ENCODE measurements at places on chromosomes 6 and 20. TPM values are rescaled to one million over a fixed set of nuclear protein-coding genes. Genes with fewer than 3 reads are reported as not detected.

The GNMT gene
- total RNA-seq, result not detected

The POU5F1 gene
- total RNA-seq, result 0.21 TPM

The ADGRG6 gene
- total RNA-seq, result 12.1 TPM

The HLA-DMB gene
- 16.5 TPM for total RNA-seq

The TAF4 gene
- total RNA-seq, result 6.8 TPM

The RPS18 gene
- total RNA-seq, result 5,548 TPM

The TTLL9 gene
- not detected for total RNA-seq

The BTBD3 gene
- 67.0 TPM for total RNA-seq

All from A375 (cell line).